Motor neuron (in vitro differentiated cells): ENCODE measurements at places on chromosomes 11 and 22. TPM values are rescaled to one million over a fixed set of nuclear protein-coding genes. Genes with fewer than 3 reads are reported as not detected.
A peak's percentile ranks its signal among the peaks of the same experiment; 100 is the strongest.

- ATAC-seq = no peak
Observed at GRCh38 chr11:7436657-7437056, 48.6 kb upstream of the OLFML1 start.

DNA sequence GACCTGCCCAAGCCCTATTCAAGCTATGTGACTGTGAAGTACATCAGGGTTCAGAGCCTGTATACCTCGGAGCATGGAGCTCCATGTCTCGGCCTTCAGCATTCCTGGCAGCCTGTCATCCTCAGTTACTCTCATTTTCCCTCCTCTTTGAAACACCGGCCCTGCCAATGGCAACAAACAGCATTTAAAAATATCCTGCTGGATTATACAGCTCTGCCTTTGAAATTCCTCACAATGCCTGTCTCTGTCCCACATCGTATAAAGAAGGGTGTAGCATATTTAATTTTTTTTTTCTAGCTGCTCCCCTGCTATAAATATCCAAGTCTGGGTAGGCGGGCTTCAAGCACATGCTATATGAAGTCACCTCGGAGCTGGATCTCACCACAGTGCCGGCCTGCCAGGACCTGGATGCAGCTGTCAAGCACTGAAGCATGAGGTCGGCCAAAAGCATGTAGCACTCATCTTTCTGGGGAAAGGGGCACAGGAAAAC is 11.8 kb downstream of the ABTB2 start:
- ATAC-seq = peak; percentile 73

The PARVA gene
- 4.8 and 5.2 TPM in 2 replicates for total RNA-seq

- ATAC-seq = peak; percentile 93
Observed at GRCh38 chr11:27213232-27213660, 149.8 kb downstream of the CCDC34 start.

DNA sequence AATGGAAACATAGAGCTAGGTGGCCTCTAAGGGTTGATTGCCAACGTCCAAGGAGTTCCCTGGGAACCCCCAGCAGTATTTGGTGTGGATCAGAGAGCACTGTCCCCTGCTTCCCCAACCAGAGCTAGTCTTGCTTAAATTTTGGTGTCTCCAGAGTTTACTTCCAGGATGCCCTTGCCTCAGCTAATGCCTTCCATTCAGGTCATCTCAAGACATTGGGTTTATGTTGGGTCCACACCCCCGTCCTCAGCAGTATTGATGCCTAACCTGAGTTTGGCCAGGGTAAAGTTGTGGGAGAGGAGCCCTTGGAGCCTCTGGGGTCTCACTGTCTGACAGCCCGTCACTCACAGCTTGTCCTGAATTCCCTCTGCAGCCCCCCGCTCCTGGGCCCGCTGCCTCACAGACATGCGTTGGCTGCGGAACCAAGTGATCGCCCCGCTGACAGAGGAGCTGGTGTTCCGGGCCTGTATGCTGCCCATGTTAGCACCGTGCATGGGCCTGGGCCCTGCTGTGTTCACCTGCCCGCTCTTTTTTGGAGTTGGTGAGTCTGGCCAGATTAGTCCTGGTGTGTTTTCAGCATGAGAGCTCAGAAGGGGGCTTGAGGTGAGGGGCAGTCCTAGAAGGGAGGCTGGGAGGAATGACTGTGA is 1.4 kb downstream of the RCE1 start:
- no peak for ATAC-seq

GRCh38 chr11:130031945-130032344 is 29.3 kb upstream of the PRDM10 start:
- peak; percentile 35 for ATAC-seq

The KCNK7 gene
- 0.31 and 1.2 TPM in 2 replicates for total RNA-seq

- ATAC-seq = no peak
Observed at GRCh38 chr11:12053606-12054361, 45.4 kb upstream of the DKK3 start.

DNA sequence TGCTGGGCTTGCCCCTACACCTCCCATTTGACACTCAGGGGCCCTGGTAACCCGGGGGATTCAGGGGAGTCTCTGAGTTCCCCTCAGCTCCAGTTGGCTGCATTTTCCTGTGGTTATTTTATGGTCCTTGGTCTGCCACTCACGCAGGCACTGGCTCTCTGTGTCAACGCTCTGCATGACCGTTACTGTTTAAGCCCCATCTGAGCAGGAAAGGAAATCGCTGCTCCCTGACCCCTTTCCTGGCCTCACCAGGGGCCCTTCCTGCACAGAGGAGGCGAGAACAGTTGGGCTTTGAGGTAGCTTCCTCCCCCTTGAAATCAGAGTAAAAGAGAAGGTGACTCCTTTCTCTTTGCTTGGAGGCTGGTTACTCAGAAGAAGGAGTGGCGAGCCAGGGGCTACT is 2.4 kb downstream of the C1QTNF4 start:
- ATAC-seq = no peak

The UBQLNL gene
- 0.22 and 0.63 TPM in 2 replicates for total RNA-seq

DNA sequence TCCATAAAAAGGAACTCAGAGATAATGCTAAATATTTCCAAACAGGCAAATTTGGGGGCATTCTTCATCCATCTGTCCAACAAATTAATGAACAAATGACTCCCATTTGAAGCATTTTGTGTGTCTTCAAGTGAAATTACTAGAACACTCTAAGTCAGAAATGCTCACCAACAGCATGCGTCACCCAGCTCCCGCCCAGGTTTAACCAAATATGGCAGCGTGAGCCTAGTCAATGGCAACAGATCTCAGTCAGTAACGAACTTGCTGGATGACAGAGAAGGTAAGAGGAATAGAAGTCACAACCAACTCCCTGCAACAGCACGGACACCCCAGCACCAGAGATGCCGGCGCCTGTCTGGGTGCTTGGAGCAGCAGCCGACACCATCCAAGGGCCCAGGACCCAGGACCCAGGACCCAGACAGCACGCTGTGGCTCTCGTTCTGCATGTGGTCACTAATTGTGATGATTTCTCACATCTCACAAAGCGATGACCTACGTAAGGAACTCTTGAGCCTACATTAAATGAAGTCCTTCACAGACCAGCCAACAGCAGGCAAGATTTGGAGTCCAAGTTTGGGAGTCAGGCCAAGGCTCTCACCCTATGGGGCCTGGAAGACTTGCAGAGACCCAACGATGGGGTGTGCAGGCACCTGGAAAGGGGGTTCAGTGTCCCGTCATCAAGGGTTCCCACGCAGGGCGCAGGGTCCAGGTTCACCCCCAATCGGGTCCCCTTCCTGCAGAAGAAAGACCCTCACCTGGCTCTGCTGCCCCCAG is 556.9 kb downstream of the BRD1 start:
- ATAC-seq = no peak

The MS4A6A gene
- not detected in 2 replicates for total RNA-seq

The OR5B21 gene
- 0.46 TPM in 1 of 2 replicates, not detected in the other for total RNA-seq

- ATAC-seq = no peak
Observed at GRCh38 chr11:78467931-78468330, 50.3 kb upstream of the GAB2 start.

The TEX54 gene
- total RNA-seq = 1.7 and 4.9 TPM in 2 replicates

The LSP1 gene
- total RNA-seq = 0.32 and 3.7 TPM in 2 replicates

DNA sequence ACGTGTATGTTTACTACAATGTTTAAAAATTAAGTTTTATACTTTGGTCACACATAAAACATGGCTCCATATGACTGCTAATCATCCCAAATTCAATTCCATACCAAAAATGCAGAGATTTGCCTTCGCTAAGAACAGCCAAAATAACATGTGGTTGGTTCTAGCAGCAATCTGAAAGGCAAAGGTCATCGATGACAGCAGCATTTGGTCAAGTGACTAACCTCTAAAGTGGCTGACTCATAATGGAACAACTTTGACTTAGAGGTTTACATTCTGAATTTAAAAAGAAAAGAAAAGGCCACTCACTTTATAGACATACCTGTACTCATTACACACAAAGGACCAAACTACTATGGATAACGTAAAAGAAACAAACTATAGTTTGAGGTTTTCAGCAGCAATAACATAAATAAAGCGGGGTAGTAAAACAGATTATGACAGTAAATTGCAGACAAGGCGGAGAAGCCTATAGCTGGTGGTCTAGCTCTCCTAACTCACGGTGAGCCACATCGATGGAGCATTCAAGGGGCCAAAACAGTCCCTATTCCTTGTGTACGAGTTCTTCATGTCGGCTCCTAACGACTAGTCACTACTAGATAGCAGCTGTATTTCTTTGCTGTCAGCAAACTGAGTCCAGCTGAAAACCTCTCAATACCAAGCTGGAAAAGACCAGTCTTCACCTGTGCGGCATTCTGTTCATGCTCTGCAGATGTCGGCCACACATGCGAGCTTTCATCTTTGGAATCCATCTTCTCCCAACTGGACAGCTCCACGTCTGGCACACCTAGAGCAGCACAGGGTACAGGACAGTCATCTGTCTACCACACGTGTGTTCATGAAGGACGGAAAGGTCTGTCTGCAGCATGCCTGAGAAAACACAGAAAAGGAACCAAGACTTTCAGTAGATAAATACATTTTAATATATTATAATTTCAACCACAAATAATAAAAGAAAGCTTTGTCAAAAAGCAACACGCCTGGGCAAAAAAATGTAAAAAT is 42.1 kb downstream of the PRDM10 start:
- peak; percentile 71 for ATAC-seq
